Kidney tubule cell (primary cell): ENCODE measurements at places on chromosomes 13 and 19.
A peak's percentile ranks its signal among the peaks of the same experiment; 100 is the strongest.

GRCh38 chr13:33645591-33646554 is 172.1 kb upstream of the RFC3 start:
- DNase-seq: no peak

DNA sequence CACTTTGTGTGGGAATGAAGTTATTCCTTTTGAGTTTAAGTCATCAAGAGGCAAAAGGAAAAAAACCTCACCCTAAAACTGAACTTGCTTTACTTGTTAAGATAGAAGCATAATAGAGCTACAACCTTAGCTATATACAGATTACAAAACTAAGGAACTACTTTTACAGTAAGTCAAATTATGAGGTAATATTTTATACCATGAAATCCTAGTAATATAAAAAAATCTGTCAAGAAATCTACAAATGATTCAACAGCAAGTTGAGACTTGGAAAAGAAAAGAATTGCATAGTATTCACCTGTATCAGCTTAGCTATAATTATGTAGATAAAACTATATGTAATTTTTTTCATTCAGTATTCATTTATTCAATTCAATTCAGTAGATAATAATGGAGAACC is 335.3 kb downstream of the KLF5 start:
- no peak for DNase-seq

DNA sequence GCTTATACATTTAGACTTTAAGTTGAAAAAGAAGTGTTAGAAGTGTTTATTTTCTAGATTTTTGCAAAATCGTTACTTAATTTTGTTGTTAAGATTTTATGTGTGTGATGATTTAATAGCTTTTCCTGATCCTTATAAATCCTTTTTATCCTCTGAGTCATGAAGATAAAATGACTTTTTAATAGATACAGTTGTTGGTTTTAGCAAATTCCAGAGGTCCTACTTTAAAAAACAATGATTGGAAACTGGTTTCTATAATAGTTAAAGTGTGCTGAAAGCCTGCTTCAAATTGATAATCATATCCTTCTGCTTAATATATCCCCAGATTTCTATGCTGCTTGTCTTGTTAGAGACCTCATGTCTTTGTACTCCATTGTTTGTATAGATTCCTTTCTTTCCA is 39.0 kb downstream of the RNASEH2B start:
- no peak for DNase-seq

DNA sequence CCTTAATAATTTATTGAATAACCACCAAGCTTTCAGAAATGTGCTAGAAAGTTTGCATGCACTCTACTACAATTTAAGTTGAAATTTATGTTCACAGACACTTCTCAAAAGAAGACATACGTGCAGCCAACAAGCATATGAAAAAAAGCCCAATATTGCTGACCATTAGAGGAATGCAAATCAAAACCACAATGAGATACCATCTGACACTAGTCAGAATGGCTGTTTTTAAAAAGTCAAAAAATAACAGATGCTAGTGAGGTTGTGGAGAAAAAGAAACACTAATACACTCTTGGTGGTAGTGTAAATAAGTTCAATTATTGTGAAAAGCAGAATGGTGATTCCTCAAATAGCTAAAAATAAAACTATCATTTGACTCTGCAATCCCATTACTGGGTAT is 308.8 kb upstream of the PCDH9 start:
- no peak for DNase-seq

DNA sequence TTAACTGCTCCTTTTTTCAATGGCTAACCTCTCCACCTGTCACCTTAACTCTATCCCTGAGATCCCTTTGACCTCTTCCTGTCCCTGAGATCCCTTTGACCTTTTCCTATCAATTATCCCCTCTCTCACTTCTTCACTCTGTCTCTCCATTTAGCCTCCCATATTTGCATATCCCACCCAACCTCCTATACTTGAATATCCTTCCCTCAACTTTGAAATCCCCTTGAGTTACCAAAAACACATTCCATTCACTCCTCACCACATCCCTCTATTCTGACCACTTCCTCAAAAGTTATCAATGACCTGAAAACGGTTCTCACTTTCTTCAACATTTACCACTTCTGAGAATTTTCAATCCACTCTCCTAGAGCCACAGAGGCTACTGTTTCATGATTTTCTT is 3.0 kb downstream of the MYCBP2 start:
- no peak for DNase-seq

GRCh38 chr13:65892859-65893258 is 1337.3 kb downstream of the PCDH9 start:
- peak; percentile 6 for DNase-seq

DNA sequence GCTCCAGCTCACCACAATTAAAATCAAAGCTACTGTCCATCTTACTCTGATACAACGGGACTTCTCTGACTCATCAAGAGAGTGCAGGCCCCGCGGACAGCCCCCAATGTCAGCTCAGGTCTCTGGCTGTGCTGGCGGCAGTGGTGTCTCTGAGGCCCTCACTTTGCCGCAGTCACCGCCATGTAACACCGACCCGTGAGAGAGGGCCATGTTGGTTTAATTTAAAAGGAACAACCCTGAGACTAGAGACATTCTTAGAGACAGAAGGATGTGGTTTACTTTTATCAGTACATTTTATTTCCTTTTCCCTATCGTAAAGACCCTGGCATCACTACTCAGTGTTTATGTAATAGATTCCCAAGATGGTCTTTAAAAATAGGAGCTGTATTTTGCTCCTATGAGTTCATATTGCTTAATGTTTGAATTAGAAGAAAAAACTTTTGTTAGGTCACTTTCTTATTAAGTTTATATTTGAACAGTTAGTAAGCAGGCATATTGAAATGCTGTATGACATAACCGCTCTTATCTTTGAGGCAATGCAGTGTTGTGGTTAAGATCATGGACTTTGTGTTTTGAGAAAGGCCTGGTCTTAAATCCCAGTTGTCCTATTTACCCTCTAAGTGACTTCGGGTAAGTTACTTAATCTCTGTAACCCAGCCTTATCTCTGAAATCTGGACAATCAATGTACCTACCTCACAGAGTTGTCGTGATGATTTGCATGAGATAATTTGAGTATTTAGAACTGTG is 23.4 kb downstream of the DGKH start:
- no peak for DNase-seq

DNA sequence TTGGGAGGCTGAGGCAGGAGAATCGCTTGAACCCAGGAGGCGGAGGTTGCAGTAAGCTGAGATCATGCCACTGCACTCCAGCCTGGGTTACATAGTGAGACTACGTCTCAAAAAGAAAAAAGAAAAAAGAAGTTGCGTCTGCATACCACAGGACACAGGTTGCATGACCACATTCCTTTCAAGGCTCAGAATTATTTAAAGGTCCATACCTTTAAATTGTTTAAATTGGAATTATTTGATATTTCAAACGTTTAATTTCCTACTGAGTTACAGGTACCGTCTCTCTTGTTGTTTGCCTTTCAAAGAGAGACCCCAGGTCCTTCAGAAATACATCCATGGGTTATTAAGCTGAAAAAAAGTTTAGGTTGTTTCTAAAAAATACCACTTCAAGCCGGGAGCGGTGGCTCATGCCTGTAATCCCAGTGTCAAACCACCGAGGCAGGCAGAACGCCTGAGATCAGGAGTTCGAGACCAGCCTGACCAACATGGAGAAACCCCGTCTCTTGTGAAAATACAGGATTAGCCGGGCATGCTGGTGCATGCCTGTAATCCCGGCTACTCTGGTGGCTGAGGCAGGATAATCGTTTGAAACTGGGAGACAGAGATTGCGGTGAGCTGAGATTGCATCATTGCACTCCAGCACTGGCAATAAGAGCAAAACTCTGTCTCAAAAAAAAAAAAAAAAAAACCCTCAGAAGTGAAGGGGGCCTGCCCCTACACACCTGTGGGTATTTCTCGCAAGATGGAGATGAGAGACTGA is 18.6 kb downstream of the ZNF816 start:
- DNase-seq: peak; percentile 59

DNA sequence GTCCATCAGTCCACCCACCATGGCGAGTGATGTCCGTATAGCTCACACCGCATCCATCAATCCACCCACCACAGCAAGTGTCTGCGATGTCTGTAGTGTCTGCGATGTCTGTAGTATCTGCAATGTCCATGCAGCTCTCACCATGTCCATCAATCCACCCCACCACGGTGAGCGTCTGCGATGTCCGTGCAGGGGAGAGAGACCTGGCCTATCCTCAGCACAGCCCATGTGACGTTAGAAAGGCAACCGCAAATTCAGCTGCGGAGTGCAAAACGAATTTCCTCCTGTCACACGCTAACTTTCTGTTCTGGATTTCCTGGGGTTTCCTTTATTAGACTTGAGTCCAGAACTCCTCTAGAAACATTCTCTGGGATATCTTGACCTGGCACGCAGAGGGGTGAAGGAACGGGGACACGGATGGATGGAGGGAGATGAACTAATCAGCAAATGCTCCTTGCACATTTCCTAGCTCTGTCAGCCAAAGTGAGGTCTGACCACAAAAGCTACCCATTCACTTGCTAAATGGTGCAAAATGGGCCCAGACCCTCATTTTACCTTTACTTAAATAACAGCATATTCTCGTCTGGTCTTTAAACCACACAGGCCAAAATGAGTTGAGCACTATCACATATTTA is 18.3 kb downstream of the RASA3 start:
- DNase-seq: peak; percentile 26

- DNase-seq: no peak
Observed at GRCh38 chr19:29528946-29529645, 3.3 kb downstream of the VSTM2B start.
